ENCODE measurements at places on chromosomes 5 and 9.

- no peak for DNase-seq
These were observed 1327.8 kb upstream of the WWC1 start for GRCh38 chr5:166963596-166963995.

DNA sequence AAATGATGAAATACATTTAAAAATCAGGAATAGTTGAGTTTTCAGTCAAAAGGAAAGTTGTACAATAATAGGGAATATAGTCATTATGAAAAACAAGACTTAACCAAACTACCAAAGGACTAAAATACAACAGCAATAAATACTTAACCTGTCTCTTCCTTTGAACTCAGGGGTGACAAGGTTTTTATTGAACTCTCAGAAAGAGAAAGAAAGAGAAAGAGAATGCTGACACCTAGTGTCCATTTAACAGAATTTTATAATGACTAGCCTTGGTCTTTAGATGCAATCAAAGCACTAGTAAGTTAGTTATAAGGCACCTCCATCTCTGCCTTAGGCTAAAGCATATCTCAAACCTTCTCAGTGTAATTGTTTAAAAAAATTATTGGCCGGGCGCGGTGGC lies 47.5 kb downstream of the UIMC1 start:
- no peak for DNase-seq

GRCh38 chr5:147963948-147964693 lies 57.8 kb upstream of the C5orf46 start:
- no peak for DNase-seq

GRCh38 chr5:151097820-151098767 lies 17.3 kb upstream of the TNIP1 start:
- DNase-seq: no peak

DNA sequence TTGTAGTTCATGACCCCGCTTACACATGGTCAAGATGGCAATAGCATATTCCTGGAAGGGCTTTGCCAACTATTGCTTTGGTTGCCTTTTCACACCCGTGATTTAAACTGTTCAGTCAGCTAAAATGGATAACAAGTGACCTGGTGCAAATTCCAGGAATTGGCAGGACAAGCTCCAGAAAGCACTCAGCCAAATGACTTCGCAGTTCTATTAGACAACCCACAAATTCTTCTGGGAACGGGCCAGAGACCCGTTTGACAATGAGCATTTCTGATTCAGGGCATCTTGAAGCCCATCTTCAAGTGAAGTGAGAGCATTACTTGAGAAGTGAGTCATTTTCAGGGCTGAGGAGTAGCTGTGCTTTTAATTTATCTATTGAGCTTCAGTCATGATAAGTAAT lies 165.0 kb downstream of the DROSHA start:
- DNase-seq: no peak

GRCh38 chr5:72436796-72437471 lies 70.3 kb downstream of the ZNF366 start:
- no peak for DNase-seq

DNA sequence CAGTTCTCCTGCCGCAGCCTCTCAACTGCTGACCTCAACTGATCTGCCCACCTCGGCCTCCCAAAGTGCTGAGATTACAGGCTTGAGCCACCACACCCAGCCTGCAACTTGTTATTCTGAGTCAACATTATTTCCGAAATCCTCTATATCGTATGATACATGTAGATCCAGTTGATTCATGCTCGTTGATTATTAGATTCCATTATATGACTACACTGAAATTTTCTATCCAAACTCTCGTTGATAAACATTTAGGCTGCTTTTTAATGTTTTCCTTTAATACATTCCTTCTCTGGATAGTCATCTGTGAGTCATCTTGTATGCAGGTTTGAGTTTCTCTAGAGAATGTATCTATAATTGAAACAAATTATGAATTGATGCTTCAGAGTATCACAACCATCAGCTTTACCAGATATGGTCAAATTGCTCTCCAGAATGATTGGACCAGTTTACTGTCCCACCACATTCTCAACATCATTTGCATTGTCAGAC lies 4.1 kb downstream of the CDK7 start:
- no peak for DNase-seq

DNA sequence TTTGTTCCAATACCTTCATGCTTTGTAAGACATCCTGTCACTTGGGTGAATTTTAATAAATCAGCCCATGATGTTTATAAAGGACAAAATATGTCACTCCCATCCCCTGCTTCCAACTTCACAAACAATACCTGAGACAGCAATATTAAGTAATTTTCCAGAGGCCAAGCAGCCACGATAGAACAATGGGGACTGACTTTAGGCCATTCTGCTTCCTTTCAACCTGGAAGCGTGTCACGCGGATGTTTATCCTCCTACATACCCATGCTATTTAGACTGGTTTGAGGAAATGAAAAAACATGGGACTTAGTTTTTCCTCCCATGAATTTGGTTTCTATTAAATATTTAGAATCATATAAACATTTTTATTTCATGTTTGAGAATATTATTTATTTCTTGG lies 82.9 kb downstream of the GRAMD2B start:
- no peak for DNase-seq

DNA sequence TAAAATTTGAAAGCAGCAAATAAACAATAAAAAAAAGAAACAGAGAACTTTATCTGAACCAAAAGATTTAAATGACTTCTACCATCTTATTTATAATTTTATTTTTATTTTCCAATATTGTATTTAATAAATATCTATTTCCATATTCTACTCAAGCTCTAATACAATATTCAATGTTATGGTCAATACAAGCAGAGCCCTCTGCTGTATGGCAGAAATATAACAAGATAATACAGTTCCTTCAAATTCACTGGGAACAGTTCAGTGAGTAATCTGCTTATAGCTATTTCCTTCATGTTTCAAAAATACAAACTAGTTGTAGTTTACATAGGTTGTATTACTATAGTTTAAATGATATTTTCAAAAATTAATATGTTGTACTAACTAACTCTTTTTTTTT lies 332.7 kb downstream of the PRDM9 start:
- no peak for DNase-seq

DNA sequence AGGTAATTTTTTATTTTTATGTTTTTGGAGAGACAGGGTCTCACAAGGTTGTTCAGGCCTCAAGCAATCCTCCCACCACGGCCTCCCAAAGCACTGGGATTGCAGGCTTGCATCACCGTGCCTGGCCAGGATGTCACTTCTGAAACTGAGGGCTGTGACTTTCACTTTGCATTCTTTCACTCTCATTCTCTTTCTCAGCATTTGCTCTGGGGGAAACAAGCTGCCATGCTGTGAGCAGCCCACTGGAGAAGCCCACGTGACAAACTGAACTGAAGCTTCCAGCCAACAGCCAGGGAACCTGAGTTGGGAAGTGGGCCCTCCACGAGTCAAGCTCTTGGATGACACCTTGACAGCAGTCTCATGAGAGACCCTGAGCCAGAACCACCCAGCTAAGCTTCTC lies 109.4 kb downstream of the C5orf15 start:
- DNase-seq: no peak

GRCh38 chr9:136243631-136244030 lies 2.0 kb downstream of the QSOX2 start:
- no peak for DNase-seq

DNA sequence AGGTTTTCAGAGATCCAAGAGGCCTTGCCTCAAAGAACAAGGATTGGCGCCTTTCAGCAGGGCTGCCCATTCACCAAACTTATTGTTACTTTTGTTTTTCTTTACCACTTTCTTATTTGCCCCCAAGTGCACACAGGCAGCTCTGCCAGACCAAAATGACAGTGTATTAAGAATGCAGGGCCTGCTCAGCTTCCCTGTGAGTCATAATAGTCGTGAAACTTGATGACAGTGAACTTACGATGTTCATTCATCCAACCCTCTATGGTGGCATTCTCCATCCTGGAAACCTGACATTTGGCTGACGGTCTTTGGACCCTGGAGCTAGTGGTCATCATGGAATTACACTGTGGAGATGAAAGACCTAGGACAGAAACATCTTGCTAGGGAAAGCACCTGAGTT lies 44.3 kb downstream of the UBE2QL1 start:
- DNase-seq: no peak

DNA sequence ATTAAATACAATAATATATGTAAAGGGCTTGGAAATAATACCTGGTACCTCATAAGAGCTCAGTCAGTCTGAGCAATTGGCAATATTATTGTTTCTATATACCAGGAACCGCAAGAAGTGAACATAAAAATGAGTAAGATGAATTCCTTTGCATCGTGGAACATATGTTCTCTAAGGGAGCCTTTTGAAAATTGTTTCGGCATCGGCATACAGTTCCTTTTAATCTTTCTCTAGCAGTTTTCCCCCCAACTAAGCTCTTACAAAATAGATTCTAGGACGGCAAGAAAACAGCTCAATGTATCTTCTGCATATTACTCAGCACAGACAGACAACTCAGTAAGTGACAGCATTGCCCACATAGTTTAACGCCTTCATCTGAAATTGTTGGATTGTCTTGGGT lies 426.6 kb upstream of the WWC1 start:
- no peak for DNase-seq

DNA sequence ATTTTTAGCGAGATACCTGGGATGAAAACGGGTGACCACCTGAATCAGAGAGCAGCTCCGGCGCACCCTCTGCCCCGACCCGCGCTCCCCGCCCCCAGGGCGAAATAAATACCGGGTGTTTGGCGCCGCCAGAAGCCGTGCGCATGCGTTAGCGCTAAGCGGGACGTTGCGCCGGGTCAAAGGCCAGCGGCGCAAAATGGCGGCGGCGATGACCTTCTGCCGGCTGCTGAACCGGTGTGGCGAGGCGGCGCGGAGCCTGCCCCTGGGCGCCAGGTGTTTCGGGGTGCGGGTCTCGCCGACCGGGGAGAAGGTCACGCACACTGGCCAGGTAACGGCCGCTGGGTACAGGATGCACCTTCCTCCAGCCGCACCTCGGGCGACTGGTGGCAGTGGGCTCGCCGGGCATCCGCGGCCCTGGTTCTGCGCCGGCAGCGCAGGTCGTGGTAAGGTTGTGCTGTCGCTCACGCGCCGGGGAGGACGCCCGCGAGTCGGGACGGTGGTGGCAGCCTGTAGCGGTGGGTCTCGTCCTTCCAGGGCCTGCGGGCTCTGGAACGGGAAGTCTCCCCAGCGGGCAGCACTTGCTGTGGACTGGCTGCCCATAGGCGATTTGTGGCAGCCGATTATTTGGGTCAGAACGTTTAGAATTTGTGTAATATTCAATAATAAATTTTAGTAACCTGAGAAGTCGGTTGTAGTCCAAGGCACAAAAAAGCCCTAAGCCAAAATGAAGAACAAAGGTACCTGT lies at the start of gene NDUFS6:
Gene NDUFS6 (plus strand): TSS at position 186 of the 745 bp plus-strand sequence. CDS start 11 bp downstream, at position 197.
- peak; percentile 67 for DNase-seq

- no peak for DNase-seq
These were observed 154.1 kb downstream of the PCSK1 start for GRCh38 chr5:96278981-96279380.

- DNase-seq: no peak
These were observed 95.4 kb downstream of the PAM start for GRCh38 chr5:102850503-102850902.

GRCh38 chr5:43041110-43041668 lies 1.1 kb upstream of the ANXA2R start:
- DNase-seq: no peak

DNA sequence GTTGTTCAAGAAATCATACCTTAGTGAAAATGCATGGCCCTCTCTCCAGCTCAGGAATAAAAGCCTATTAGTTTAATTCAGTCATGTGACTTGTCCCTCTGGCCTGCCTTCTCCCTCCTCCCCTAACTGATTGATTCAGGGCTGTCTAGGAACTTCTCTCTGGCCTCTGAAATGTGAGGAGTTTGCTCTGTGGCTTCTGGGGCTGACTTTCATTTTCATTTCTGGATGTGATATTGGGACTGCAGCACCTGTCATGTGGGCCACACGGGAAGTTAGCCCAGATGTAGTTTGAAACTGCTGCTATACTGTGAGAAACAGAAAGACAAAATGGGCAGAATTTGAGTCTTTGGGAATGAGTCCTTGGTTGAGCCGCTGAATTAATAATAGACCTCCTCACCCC lies 44.8 kb downstream of the PARP8 start:
- peak; percentile 15 for DNase-seq

GRCh38 chr5:4028384-4028783 lies 432.8 kb downstream of the IRX1 start:
- no peak for DNase-seq

DNA sequence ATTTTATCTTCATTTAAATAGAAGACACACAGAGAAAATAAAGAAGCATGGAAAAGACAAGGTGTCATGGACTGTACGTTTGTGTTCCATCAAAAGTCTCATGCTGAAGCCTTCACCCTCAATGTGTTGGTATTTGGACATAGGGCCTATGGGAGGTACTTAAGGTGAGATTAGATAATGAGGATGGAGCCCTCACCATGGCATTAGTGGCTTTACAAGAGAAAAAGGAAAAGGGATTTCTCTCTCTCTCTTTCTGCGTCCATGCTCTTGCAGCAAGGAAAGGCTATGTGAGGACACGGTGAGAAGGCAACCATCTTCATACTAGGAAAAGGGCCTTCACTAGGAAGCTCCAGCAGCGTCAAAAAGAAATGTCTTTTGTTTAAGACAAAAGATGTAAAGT lies 797.0 kb upstream of the CDH10 start:
- DNase-seq: no peak

GRCh38 chr5:140925806-140926442 lies at the start of gene PCDHAC1:
PCDHAC1 (plus strand) TSS chr5:140926299; CDS start chr5:140926893, 594 bp downstream.
- no peak for DNase-seq

- no peak for DNase-seq
These were observed 13.0 kb upstream of the CXXC5 start for GRCh38 chr5:139635191-139635590.

DNA sequence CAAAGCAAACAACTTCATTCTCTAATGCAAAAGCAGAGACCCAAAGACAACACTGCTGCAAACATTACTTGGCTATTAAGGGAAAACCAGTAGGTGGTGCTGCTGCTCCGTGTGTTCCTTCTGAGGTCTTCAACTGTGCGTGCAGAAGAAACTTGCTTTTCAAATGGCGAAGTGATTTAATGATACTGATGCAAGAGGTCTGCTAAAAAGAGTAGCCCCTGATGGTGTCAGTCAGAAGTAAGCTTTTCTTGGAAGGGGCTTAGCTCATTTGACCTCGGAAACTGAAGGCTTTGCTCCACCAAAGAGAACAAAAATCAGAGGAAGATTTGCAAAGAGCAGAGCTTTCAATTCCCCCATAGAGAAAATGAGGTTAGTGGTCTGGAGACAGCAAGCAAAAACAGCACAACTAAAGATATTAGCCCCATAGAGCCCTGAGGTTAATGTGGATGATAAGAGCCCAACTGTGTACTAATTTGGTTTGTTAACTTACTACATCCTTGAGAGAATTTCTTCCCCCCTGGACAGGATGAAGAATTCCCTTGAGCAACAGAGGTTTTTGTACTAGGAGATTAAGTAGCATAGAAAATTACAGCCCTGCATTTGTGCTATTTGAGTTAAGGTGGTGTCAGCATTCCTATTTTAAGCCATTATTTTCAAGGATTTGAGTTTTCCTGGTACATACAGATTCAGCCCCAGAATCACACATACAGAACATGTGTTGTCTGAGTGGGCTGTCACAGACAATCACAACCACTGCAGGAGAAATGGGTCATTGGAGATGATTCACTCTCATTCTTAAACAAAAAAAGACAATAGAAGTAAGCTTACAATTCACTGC lies 153.2 kb upstream of the C9orf72 start:
- peak; percentile 23 for DNase-seq

GRCh38 chr9:35164711-35165110 lies 2.9 kb downstream of the UNC13B start:
- no peak for DNase-seq

- DNase-seq: no peak
These were observed 13.4 kb upstream of the EXOC3 start for GRCh38 chr5:429453-430188.
